GF-D8 (cell line): ENCODE measurements at places on chromosomes 5 and 9.

DNA sequence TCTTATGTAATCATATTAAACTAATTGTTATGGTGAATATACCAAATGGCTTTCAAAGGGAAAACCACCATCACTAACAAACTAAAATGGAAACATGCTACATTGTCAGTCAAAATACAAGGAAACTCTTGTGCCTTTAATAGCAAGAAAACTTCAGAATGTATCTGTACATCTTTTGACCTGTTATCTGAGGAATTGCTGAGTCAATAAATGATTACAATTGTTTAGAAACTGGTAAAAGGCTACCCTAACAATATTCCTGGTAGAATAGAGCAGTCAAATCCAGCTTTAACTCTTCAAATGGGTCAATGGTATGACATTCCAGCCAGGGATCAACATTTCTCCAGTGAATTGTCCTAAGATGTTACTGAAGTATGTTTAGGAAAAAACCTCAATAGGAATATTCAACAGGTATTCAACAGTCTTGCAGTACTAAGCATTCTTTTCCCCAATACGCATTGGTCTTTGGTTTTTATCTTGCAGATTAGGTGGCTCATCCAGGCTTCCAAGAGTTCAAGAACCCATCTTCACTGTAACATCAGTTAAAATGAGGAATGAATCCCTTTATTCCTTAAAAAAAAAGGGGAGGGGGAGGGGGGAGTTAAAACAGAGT, 52.4 kb downstream of the CSNK1A1 start:
- no peak for DNase-seq

- DNase-seq = no peak
These were observed 44.3 kb upstream of the COL5A1 start for GRCh38 chr9:134597041-134597913.

GRCh38 chr9:14846871-14847311, 63.3 kb downstream of the FREM1 start:
- DNase-seq = no peak

GRCh38 chr5:40399349-40399748, 280.4 kb upstream of the PTGER4 start:
- no peak for DNase-seq

- DNase-seq = no peak
These were observed 1.8 kb downstream of the SLC12A2 start for GRCh38 chr5:128085413-128085812.

GRCh38 chr9:87035879-87036278, 88.6 kb upstream of the GAS1 start:
- DNase-seq = no peak

GRCh38 chr5:135251093-135251492, 147.9 kb downstream of the MACROH2A1 start:
- no peak for DNase-seq

GRCh38 chr5:55418994-55419968, 111.5 kb downstream of the MTREX start:
- no peak for DNase-seq

DNA sequence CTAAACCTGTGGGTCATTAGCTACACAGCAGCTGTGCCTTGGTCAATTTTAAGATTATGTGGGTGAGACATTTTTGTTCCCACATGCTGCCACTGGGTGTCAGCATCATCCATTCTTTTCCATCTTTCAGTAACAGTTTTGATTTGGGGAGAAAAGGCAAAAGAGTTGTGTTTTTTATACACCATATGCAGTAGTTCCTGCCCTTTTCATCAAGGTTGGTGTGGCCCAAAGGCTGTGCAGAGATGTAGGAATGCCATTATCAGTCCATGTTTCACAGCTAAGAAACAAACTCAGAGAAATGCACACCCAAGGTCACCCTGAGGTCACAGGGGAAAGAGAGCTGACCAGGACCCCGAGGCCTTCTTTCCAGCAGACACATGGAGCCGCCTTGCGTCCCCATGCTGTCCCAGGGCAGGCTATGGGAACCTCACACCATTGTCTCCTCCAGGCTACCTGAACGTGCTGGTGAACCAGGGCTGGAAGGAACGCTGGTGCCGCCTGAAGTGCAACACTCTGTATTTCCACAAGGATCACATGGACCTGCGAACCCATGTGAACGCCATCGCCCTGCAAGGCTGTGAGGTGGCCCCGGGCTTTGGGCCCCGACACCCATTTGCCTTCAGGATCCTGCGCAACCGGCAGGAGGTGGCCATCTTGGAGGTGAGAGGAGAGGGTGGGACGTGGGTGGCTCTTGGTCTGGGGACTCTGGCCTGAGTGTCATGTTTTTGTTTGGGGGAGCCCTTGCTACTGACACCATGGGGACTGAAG, 27.8 kb upstream of the GRPEL2 start:
- no peak for DNase-seq

GRCh38 chr5:7464182-7464581, 68.2 kb downstream of the ADCY2 start:
- DNase-seq = no peak

- DNase-seq = no peak
These were observed 38.0 kb upstream of the CCDC152 start for GRCh38 chr5:42718591-42718990.

DNA sequence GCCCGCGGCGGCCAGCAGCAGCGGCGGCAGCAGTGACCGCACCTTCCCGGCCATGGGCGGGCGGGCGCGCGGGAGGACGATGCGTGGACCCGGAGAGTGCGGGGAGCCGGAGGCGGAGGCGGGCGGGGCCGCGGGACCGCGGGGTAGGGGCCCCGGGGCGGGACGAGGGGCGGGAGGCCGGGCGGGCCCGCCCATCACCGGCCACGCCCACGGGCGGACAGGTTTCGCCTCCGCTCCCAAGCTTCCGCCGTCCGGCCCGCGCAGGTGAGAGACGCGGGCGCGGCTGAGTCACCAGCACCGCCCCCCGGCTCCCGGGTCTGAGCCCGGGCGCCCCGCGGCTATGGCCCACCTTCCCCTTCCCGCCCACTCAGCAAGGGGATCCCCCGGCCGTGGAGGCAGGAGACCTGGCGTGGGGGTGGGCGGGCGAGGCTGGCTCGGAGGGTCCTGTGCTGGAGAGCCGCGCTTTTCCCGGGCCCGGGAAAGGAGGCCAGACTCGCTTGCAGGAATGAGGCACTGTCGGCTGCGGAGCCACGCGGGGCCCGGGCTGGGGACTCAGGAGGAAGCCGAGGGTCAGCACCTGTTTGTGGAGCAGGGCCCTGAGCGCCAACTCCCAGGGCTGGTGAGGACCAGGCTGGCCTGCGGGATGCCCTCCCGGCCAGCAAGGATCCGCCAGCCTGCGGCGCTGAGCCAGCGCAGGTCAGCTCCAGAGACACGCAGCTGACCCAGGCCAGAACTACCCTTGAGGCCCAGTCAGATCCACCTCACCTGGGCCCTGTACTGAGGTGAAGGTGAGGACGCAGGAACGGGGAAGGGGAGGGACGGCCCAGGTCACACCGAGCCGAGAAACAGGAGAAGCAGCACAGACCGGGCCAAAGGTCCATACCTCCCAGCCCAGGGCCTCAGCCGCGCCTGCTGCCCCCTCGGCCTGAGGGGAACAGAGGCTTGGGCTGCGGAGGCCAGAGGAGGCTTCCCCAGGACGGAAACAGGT, at the start of gene ENTPD2:
Gene ENTPD2 (minus strand): TSS at position 118 of the 988 bp plus-strand sequence. CDS start 64 bp downstream, at position 54.
- no peak for DNase-seq

GRCh38 chr5:140549237-140550144, 2.0 kb downstream of the EIF4EBP3 start:
- peak; percentile 50 for DNase-seq

DNA sequence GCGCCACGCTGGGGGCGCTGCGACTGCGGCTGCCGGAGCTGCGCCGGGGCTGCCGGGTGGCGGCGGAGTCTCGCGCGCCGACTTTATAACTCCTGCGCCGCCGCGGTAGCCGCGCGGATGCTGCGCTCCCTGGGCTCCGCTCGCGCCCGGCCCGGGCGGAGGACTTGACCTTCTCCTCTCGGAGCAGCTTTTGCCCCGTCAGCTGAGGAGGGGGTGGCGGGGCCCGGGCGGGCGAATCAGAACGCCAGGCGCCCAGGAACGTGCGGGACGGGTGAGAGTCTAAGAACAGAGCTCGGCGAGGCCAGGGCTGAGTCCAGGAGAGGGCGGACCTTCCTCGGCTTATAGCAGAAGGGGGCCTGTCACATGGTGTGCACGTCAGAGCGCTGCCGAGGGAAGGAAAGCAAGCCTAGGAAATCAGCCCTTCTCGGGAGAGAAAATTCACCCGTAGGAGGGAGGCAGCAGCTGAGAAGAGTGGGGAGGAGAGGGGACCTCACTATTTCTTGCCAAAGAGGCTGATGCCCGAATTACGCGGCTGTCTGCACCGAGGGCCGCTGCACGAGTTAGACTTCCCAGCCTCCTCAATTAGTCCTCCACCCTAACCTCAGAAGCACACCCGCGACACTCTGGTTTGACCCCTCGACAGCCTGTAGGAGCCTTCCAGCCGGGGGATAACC, at the start of gene FOXD1:
Gene FOXD1 (minus strand): TSS at position 315 of the 674 bp plus-strand sequence. CDS start 415 bp downstream, outside the sequence.
- DNase-seq = no peak

DNA sequence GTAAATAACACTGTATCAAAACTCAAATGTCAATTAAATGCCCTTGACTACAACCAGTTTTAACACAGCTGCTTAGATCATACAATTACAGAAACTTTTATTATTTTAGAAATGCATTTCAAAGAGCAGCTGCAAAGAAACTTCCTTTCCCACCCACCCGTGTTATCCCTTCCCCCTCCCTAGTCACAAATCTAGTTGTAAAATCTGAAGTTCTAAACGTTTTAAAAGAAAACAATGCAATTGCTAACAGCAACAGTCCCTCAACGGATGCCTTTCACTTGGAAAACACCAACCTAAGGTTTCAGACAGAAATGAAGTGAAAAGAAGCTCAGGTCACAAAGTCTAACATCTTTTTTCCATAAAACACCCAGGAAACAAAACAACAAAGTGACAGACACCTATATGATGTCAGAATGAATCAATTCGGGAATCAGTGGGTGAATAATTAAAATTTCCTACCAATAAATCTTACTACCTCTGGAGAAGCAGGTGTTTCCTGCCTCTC, 100.3 kb downstream of the FBXW11 start:
- DNase-seq = no peak

DNA sequence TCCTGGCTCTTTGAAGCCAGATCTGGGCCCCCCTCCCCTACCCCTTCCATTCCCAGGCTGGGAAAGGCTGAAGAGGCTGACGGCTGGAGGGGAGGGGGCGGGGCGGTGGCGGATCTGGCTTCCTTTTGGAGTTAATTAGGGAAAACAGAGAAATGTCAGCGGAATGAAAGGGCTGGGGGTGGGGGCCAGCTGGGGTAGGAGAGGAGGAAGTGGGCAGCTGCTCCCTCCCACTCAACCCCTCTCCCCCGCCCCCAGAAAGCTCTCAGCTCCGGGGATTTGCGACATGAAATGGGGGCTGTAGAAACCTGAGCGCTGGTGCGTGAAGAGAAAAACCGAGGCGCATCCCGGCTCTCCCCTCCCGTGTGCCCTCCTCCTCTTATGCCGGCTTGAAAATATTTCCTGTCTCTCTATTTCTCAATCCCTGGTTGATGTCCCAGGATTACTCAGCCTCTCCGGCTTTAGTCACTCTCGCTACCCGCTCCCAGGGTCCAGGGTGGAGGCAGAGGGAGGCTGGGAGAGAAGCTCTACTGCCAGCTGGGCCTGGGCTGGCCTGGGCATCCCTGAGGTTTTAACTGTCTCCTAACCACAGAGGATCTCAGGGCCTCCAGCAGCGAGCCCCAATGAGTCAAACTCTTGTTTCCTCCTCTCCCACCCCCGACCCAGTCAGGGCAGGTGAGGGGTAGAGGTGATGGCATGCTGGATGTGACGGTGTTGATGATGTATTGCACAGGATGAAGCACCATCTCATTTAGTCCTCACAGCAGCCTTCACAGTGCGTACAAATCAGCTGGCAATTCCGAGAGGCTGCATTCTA, 20.1 kb downstream of the PCDHGC5 start:
- DNase-seq = peak; percentile 88
